ENCODE measurements at places on chromosomes 3 and 15.

GRCh38 chr3:130900959-130901358, 7.1 kb downstream of the ATP2C1 start:
- no peak for DNase-seq

GRCh38 chr3:133934996-133935842, 39.5 kb upstream of the RAB6B start:
- DNase-seq: no peak

GRCh38 chr3:96719921-96720320, 94.5 kb upstream of the EPHA6 start:
- DNase-seq: no peak

DNA sequence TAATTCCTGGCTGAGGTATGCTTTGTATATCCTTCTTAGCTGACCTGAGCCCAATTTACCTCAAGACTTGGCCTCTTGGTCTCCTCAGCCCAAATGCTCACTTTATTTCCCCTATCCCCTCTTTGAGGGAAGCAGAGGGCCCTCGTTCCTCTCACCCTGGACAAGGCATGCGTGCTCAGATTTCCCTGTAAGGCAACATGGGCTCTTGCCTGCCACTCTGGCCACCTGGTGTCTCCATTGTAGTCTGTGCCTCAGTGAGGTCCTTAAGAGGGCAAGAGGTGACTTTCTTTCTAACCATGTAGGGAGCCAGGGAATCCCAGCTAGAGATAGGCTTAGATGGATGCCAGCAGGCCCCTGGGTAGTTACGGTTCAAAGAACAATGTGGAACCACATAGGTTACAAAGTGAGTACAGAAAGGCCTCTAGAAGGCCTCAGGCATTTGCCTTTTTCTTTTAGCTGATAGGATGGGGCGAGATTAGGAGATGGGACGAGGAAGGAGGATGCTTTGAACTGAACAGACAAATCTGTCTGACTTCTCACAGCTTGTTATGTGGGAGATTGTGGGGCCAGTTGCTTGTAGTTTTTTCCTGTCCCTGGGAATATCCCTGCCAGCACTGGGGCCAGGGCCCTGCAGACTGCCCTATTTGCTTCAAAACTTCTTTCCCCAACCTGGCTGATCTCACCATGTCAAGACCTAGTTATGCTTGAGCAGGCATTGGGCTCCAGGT, 1.1 kb upstream of the INTS14 start:
- no peak for DNase-seq

DNA sequence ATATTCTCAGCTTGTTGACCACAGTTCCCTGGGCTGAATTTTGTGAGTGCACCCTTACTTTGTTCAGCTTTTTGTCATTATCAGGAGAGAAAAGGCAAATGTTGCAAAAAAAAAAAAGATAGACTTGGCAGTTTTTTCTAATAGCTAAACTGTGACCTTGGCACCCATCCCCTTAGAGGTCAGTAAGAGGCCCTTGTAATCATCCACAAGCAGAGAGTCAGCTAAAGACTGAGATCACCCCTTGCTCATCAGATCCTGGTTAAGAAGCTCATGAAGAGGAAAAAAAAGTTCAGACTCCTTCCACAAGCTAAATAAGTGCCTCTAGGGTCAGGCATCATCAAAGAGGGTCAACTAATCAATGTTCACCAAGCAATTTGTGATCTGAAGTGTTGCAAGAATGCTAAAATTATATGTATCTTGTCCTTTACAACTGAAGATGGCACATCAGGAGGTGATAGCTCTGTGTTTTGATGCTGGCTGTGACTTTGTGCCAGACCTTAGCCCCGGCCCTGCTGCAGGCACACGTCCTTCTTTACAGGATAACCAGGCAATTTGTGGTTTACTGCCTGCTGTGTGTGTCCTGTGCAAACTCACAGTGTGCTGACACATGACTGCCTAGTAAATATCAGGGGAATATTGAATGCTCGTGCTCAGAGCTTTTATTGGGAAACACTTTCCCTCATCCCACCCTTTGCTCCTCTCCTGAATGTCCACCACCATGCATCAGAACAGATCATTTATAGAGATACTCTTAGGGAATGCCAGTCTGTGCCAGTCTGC, 262.9 kb downstream of the IL5RA start:
- DNase-seq: no peak

GRCh38 chr15:77984446-77984861, 93.1 kb downstream of the TBC1D2B start:
- no peak for DNase-seq

- DNase-seq: no peak
Measured at GRCh38 chr3:171873580-171873979, 30.4 kb downstream of the TMEM212 start.

DNA sequence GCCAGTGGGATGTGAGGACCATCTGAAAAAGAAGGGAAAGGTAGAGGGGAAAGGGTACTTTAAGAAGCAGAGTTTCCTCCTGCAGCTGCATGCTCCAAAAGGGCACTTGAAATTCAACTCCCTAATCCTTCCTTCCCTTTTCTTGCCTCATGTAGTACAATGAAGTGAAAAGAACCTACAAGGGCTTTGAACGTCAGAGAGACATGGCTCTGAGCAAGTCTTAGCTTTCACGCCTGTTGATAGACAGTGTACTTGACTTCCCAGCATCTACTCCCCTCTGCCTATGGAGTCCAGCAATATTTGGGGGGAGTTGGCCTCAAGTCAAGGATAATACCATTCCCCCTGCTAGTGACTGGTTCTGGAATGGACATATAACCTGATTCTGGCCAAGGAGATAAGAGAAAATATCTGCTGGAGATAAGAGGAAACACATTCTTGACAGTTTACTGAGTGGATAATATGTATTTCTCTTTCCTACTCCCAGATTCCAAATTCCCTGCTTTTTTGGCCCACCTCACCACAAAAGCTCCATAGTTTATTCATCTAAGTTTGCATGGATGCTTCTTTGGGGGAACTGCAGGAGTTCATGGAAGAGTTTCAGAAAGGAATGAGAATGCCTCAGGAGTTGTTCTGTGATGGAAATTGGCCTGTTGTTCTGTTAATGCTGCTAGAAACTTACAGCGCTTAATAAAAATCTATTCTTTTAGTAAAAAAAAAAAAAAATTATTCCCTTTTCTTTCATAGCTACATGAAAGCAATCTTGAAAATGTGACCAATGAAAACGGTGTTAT, 193.0 kb upstream of the TPM1 start:
- DNase-seq: no peak

- no peak for DNase-seq
Measured at GRCh38 chr3:132625613-132626012, 28.5 kb downstream of the ACKR4 start.

- no peak for DNase-seq
Measured at GRCh38 chr3:4983739-4984510, 4.7 kb downstream of the BHLHE40 start.

DNA sequence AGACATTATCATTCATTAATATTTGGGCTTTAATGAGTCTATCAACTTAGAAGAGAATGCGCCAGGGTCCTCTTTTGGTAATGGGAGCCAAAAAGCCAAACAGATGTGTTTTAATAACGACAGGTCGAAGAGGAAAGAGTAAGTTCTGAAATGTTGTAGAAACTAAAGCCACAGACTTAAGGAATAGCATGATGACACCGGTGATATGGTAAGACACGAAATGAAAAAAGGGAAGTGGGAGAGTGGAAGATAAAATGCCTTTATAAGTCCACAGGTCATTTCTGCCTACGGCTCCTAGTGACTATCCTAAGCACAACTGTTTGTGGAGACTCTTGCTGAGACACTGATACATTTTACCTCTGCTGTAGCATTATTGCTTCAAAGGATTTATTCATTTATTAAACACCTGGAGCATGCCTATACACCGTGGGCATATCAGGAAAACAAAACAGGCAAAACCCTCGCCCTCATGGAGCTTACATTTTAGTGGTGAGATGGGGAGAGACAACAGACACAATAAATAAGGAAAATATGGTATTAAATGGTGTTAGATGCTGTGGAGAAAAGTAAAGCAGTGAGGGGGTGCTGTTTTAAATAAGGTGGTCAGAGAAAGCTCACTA, 11.7 kb upstream of the CD47 start:
- no peak for DNase-seq

- no peak for DNase-seq
Measured at GRCh38 chr3:134622806-134623365, 27.9 kb downstream of the KY start.

DNA sequence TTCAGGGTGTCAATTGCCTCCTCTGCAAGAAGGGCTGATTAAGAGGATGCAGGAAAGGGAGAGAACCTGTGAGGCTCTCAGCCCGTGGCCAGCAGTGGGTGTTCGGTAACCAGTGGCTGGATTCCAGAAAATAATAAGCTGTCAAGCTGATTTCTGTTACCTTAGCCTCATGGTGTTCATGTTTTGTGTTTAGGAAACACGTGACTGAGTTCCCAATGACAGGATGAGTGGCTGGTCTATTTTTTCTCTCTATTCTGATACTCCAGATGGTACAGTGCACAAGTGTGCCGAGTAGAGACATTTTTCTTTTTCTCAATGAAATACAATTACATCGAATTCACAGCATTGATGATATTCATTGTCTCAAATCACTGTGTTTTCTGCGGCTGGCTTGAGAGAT, 43.6 kb downstream of the EDEM1 start:
- DNase-seq: no peak

DNA sequence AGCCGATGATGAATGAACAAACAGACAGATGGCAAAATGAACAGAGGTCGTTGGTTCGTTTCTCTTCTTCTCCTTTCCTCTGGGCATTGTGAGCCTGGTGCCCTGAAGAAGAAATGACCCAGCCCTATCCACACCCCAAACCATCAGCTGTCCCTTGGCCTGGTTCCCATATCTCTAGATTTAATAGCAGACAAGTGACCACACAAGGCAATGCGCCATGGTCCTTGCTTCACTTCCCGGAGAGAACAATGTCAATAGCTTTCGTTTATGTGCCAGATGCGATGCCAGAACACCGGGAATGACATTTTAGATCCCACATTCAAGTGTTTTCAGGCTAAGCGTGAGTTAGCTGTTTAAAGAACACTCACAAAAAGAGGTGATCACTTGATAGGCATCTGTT, 17.7 kb downstream of the POC1A start:
- DNase-seq: no peak

DNA sequence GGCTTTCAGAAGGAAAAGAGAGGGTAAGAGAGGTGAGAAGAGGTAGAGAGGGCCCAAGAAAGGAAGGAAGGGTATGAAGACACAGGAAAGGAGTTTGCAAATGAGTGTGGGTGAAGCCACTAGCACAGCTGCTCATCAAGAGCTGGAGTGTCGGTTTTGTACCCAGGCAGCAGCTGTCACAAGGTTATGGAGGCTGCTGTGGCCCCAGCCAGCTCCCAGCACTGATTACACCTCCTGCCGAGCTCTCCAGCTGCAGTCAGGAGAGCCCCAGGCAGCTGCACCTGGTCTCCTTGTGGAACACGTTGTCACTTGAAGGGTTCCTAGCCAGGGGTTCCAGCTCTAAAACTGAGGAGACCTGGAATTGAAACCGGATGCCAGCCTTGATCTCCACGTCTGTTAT, 60.4 kb upstream of the CHD2 start:
- no peak for DNase-seq

- DNase-seq: no peak
Measured at GRCh38 chr15:68711406-68711805, 109.3 kb downstream of the ANP32A start.

- no peak for DNase-seq
Measured at GRCh38 chr15:65638681-65639089, 16.9 kb downstream of the SLC24A1 start.

- DNase-seq: no peak
Measured at GRCh38 chr3:24640330-24640877, 145.8 kb upstream of the THRB start.

DNA sequence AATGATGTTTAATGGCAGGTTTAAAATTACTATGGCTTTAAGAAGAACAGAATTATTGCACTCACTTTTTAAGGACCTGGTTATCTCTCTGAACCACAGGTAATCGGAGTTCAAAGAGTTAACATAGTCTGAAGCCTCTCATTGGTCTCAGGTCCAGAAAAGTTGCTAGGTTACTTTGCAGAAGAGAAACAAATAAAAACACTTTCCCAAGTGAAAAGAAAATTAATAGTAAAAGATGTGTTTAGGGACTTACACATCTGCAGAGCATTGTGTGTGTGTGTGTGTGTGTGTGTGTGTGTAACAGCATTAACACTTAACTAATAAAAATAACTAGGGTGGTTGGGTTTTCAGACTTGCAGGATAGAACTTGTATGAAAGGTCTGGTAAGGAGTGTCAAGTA, 1.0 kb downstream of the MASP1 start:
- no peak for DNase-seq

DNA sequence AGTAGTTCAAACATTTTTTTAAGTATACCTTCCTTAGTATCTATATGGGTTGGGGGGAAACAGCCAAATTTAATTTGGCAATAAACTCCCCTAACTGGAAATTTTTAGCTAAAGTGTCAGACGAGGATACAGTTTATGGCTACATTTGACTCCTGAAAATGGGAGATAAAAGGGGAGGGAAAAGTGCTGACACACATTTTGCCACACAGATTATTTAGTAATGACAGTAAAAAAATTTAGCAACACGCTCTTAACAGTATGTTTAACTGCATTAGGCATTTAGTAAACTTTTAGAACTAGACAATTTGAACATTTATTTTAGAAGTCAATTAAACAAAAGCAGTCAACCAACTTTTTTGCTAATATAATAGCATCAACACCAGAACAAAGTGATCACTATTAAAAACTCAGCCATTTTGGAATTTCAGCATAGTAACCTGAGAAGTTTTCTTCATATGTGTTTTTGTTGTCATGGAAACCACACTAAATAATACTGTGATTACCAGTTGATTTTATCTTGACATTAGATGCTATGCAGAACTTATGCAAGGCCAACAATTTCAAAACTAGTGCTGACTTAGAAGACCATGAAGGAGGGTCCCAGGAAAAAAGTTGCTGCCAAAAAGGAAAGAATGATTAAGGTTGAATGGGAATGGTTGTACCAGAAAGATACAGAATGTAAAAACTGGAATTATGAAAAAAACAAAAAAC, 47.0 kb upstream of the TFG start:
- DNase-seq: no peak

GRCh38 chr3:176005564-176005963, 1146.4 kb downstream of the NAALADL2 start:
- DNase-seq: no peak

DNA sequence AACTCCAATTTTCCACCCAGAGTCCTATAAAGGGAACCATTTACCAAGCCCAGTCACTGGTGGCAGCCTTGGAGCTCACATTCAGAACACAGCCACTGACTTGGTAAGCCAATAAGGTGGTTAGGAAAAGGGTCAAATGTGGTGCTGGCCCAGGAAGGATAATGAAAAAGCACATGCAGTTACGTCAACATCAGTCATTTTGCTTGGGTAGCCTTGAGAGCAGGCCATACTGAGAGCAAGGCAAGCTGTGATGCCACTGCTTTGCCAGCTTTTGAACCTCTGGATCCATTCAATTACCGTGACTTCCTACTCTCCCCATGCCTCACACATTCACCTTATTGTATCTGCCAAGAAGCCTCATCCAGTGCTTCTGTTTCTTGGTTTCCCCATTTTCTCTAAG, 253.6 kb downstream of the OPA1 start:
- DNase-seq: no peak

DNA sequence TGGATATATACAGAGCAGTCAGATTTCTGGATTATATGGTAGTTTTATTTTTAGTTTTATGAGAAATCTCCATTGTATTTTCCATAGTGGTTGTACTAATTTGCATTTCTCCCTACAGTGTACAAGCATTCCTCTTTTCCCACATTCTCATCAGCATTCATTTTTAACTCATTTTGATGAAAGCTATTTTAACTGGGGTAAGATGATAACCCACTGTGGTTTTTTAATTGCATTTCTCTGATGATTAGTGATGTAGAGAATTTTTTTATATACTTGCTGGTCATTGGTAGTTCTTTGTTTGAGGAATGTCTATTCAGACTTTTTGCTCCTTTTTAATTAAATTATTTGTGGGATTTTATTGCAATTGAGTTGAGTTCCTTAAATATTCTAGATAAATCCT, 903.6 kb downstream of the DIPK2A start:
- no peak for DNase-seq

Data from epithelial cell of prostate (primary cell).